ENCODE measurements at places on chromosomes 3 and 15. TPM values are rescaled to one million over a fixed set of nuclear protein-coding genes. Genes with fewer than 3 reads are reported as not detected.

The SLC22A13 gene
- 0.94 TPM for total RNA-seq

The CYP1A2 gene
- not detected for total RNA-seq

The HTR3C gene
- not detected for total RNA-seq

The PRKCI gene
- 25.7 TPM for total RNA-seq

The ERICH6 gene
- not detected for total RNA-seq

The CD200 gene
- total RNA-seq: 24.0 TPM

Data from smooth muscle cell of the coronary artery (primary cell).